Stimulated activated CD8-positive, alpha-beta memory T cell treated with anti-CD3 and anti-CD28 coated beads, Interleukin-15, amount 100 ng/mL, for 1 hour (primary cell): ENCODE measurements at places on chromosomes 12 and 14.

DNA sequence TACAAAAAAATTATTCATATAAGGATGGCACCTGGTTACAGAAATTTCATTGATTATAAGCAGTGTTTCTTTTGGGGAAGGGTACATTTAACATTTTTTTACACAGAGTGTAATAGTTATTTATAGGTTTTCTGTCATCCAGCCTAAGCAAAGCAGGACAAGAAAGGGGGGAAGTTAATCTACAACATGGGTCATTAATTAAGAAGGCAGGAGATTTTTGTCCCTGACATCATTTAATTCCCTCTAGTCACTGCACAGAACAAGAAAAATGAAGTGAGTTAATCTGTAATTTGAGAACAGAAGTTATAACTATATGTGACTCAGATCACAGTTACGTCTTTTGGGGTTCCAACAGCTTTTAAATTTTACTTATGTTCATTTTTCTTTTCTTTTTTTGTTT is 173.4 kb downstream of the PTPRO start:
- DNase-seq, result no peak

- no peak for DNase-seq
Measured at GRCh38 chr14:39762576-39763401, 330.6 kb upstream of the FBXO33 start.

GRCh38 chr14:24426150-24426911 is 3.1 kb downstream of the CBLN3 start:
- DNase-seq, result no peak

DNA sequence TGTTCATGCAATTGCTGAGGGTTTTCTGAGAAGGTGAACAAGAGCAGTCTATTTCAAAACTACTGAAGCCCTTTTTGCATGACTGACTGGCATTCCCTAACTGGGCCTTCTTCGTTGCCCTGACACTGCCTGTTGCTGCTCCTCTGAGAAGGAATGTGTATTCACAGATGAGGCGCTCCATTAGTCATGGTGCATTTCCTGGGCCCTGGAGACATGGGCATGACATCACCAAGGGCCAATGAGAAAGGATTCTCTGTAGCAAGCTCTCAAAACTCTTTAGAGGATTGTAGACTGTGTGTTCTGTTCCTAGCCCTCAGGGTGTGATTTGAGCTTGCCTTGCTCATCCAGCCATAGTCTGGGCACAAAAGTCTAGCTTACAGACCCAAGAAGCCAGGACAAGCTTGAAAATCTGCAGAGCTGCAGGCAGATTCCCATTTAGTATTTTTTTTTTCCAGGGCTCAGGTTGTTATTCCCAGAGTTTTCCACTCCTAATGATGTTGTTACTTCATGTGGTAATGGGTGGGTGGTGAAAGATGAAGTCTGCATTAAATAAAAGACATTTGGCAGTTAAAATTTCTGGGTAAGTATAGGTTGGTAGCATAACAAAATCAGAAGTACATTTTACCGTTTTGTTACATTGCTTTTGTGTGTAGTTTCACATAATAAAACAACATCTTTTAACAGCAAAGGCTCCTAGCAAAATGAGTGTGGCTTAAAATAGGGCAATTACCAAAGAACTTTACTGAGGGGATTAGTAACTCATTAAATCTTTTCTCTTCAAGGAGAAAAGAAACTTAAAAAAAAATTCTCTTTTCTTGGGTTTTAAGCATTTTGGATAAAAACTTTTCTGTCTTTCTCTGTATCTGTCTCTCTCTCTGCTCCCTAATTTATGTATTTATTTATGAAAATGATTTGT is 318.4 kb downstream of the RAD51B start:
- no peak for DNase-seq

- DNase-seq, result no peak
Measured at GRCh38 chr14:61899497-61899896, 137.3 kb downstream of the SNAPC1 start.

GRCh38 chr14:101780887-101781239 is 19.4 kb downstream of the PPP2R5C start:
- no peak for DNase-seq
